Colonic mucosa (tissue), 4 donors: ENCODE measurements at places on chromosomes 4 and X. TPM values are rescaled to one million over a fixed set of nuclear protein-coding genes. Genes with fewer than 3 reads are reported as not detected.

The VCX3A gene
- not detected for total RNA-seq

The DAPP1 gene
- 5.0 TPM for total RNA-seq

The CYP2U1 gene
- 4.2 TPM for total RNA-seq

The KLHL15 gene
- total RNA-seq, result 4.0 TPM

The MAGEA11 gene
- not detected for total RNA-seq

The SMR3B gene
- not detected for total RNA-seq

The AFF2 gene
- 0.12 TPM for total RNA-seq

The COX7B gene
- total RNA-seq, result 517 TPM

The FGFBP2 gene
- 0.37 TPM for total RNA-seq

The ABCE1 gene
- total RNA-seq, result 50.1 TPM

The TBC1D25 gene
- 8.1 TPM for total RNA-seq

The GPR101 gene
- total RNA-seq, result not detected

The ABCD1 gene
- total RNA-seq, result 16.8 TPM

The IL9R gene
- total RNA-seq, result 0.50 TPM
